Activated CD8-positive, alpha-beta T cell treated with anti-CD3 and anti-CD28 coated beads, Interleukin-2, amount 10 ng/mL, durations not matched to agents 7 days and 5 days (primary cell): ENCODE measurements at places on chromosomes 2 and 18.

GRCh38 chr2:240428245-240428644 lies 7.2 kb upstream of the GPC1 start:
- H3K27me3 ChIP-seq, result peaks cover 8% of the 10 kb centered on the region
- no peak for DNase-seq
- H3K4me3 ChIP-seq, result no peak overlapping the region
- no peak overlapping the region for H3K27ac ChIP-seq
- peaks cover 13% of the 10 kb centered on the region for H3K4me1 ChIP-seq

GRCh38 chr2:88170472-88170892 lies 336 bp downstream of the THNSL2 start:
- peaks cover 23% of the 10 kb centered on the region for H3K27me3 ChIP-seq
- H3K27ac ChIP-seq, result no peak overlapping the region
- no peak for DNase-seq
- H3K36me3 ChIP-seq, result no peaks in the 10 kb centered on the region
- H3K4me3 ChIP-seq, result peak overlapping the region; percentile 30
- peaks cover 2% of the 10 kb centered on the region for H3K4me1 ChIP-seq

DNA sequence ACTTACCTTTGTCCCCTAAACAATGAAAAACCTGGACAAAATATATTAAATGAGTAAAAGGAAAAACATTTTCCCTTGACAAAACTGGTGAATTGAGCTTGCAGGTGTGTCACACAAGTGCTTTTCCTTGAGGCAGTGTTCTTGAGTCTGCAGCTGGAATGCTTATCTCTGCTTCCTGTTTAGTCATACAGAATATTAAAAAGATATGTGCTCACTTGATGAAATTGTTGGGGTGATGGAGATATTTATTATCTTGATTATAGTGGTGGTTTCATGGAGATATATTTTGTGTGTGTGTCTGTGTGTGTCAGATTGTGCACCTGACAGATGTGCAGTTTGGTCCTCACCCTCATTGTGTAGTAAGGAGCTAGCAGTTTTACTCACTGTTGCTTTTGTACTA lies 3.3 kb downstream of the TAF1B start:
- H3K27ac ChIP-seq, result no peak overlapping the region
- peaks cover 45% of the 10 kb centered on the region for H3K4me1 ChIP-seq
- no peak for DNase-seq
- peaks cover 57% of the 10 kb centered on the region for H3K36me3 ChIP-seq

GRCh38 chr2:122670897-122671296 lies 915.4 kb downstream of the TSN start:
- H3K27ac ChIP-seq, result no peak overlapping the region
- H3K4me3 ChIP-seq, result no peak overlapping the region
- H3K36me3 ChIP-seq, result no peaks in the 10 kb centered on the region
- DNase-seq, result no peak

GRCh38 chr18:9827211-9827792 lies 58.5 kb upstream of the TXNDC2 start:
- H3K27ac ChIP-seq, result no peak overlapping the region
- H3K27me3 ChIP-seq, result no peaks in the 10 kb centered on the region
- H3K36me3 ChIP-seq, result no peaks in the 10 kb centered on the region
- H3K4me3 ChIP-seq, result no peak overlapping the region
- H3K4me1 ChIP-seq, result no peaks in the 10 kb centered on the region

DNA sequence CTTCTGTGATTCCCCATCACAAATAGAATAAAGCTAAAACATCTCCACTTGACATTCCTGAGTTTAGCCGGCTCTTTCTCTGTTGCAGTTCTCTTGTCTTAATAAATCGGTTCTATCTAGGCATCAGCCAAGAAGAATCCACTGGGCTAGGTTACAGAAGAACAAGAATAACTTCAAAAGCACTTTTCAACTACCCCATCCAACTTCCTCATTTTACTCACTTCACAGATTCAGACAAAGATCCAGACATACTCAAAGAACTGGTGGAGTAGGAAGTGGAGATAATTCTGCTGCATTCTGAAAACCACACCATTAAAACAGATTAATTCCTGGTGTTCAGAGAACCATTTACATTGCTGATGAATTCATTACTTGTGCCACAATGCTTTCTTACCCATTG lies 9.6 kb upstream of the ALPK2 start:
- H3K4me3 ChIP-seq, result no peak overlapping the region
- DNase-seq, result no peak
- peaks cover 20% of the 10 kb centered on the region for H3K4me1 ChIP-seq
- no peaks in the 10 kb centered on the region for H3K36me3 ChIP-seq

GRCh38 chr2:37679072-37679695 lies 7.7 kb upstream of the CDC42EP3 start:
- H3K27me3 ChIP-seq, result no peaks in the 10 kb centered on the region
- peaks cover 19% of the 10 kb centered on the region for H3K4me1 ChIP-seq
- no peak for DNase-seq
- peaks cover 24% of the 10 kb centered on the region for H3K36me3 ChIP-seq

DNA sequence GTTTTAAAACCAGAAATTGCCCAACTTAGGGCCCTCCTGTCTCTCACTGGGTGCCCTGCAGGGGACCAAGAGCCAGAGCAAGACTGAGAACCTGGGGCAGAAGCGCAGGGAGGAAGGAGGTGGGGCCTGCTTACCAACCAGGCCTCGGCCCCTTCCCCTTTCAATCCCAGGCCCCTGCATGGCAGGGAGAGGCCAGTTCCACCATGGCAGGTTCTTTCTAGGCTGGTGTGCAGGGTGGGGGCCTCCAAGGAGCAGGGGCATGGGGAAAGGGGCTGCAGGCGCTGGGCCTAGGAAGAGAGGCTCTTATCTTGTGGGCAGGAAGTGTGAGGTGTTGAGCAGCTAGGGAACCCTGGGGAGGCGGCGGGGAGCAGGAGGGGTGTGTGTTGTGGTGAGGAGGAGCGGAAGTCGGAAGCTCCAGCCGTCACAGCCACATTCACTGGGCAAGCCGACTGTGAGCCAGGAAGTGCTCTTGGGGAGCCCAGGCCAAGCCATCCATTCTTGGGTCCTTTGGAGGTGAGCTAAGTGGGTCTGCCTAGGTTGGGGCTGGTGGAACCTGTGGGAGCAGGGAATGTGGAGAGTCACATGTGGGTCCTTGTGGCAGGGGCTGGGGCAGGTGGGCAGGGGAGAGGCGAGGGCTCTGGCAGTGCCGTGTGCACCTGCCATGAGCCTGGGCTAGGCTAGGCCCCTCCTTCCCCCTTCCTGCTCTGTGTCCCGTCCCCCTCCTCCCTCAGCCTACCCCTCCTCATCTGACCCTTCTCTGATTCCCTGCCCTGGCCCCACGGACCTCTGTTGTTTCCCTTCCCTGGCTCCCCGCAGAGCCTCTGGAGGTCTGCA lies at the start of gene PSD4:
Gene PSD4, plus strand, starts transcription at position 430 of the 834 bp plus-strand sequence. CDS start 8,486 bp downstream, outside the sequence.
- peaks cover 2% of the 10 kb centered on the region for H3K27me3 ChIP-seq
- peaks cover 70% of the 10 kb centered on the region for H3K4me1 ChIP-seq
- peak within 1 kb of the TSS; percentile 91 for H3K27ac ChIP-seq
- peak; percentile 96 for DNase-seq
- peak within 1 kb of the TSS; percentile 83 for H3K4me3 ChIP-seq

DNA sequence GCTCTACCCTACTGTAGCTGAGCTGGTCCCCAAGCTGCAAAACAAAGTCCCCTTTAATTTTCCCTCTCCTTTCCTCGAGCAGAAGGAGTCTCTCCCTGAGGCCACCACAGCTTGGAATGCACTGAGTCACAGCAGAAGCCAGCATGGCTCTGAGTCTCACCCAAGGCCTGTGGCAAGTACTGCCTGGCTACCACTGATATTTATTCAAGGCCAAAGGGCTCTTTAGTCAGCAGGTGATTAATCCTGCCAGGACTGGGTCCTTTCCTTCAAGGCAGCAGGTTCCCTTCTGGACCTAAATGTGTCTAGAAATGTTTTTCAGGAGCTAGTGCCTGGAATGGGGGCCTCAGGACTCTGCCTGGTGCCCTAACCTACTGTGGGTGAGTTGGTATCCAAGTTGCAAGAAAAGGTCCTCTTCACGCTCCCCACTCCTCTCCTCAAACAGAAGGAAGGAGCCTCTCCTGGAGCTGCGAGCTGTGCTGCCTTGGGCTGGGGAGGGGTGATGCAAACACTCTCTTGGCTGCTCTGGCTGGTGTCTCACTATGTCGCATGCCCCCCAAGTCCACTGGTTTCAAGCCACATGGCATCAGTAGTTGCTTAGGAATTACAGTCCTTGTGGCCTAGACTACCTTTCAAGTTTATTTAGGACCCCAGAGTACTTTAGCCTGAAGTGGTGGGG lies 53.4 kb downstream of the CD28 start:
- peaks cover 16% of the 10 kb centered on the region for H3K4me1 ChIP-seq
- no peak overlapping the region for H3K27ac ChIP-seq
- H3K27me3 ChIP-seq, result no peaks in the 10 kb centered on the region
- no peak for DNase-seq
- peaks cover 38% of the 10 kb centered on the region for H3K36me3 ChIP-seq
- H3K4me3 ChIP-seq, result no peak overlapping the region

DNA sequence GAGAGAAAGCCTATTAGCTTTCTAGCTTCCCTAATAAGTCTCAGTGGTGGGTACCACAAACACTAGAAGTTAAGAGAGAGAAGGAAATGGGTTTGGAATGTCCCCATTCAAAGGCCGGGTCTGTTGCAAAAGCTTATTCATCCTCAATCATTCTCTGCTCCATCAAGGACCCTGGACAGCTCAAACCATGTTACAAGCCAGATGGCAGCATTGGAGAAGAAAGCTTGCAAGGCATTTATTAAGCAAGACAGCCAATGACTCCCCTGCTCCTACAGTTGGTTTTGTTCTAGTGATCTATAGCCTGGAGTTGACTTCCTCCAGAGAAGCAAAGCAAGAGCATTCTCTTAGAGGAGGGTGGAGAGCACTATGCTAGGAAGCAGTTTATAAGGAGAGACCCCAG lies 86.9 kb upstream of the LMAN1 start:
- no peaks in the 10 kb centered on the region for H3K4me1 ChIP-seq
- no peaks in the 10 kb centered on the region for H3K27me3 ChIP-seq
- DNase-seq, result no peak
- no peak overlapping the region for H3K4me3 ChIP-seq
- H3K36me3 ChIP-seq, result no peaks in the 10 kb centered on the region
